ENCODE measurements at places on chromosomes 6 and 20.

GRCh38 chr20:16014436-16014835 lies 558.8 kb downstream of the KIF16B start:
- DNase-seq: no peak

GRCh38 chr6:22141241-22141745 lies 155.5 kb downstream of the PRL start:
- peak; percentile 71 for DNase-seq

DNA sequence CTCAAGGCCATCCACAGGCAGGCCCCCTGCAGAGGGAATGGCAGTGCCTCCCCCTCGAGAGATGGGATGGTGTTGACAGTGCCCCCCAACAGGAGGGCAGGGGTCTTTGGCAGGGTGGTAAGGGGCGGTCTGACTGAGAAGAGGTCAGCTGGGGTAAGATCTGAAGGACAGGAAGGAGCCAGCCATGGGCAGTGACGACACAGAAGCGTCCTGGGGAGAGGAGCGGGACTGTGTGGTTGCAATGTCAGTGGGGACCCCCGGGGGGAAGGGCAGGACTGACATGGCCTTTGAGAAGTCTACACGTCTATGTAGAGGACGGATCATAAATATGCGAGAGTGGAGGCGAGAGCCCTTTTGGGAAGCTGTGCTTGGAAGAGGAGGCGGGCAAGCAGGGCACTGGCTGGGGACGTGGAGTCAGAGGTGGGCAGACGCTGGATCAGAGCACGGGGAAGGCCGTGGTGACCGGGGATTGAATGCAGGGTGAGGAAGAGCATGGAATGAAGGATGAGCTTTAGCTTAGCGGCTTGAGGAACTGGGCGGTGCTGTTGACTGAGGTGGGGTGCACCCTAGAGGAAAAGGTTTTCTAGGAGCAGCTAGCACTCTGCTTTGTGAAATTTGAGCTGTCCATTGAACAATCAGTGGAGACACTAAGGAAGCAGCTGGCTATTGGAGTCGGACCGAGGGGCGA lies 82.5 kb upstream of the AGPAT4 start:
- no peak for DNase-seq

DNA sequence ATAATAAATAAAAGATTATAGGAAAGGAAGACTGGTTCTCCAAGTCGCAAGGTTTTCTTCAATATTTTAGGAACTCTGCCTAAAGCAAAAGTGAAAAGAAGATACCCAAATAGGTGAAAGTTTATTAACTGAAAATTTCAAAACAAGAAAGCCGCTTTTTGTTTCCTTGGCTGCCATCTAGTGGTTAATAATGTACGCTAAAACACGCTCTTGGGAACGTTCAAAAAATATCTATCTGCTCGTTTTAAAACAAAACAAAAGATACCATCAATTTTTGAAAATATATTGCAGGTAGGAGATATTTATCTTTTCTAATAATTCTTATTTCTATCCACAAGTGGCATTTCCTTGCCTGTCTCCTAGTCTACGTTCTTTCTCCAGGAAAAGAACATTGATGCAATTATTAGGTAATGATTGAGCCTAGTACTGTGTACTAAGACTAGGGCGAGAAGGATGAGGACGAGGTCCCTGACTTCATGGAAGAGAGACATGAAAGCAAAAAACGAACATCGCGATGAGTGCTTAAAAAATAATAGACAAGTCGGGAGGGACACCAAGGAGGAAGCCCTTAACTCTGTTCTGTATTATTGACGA lies 97.2 kb downstream of the SPTLC3 start:
- DNase-seq: peak; percentile 19

DNA sequence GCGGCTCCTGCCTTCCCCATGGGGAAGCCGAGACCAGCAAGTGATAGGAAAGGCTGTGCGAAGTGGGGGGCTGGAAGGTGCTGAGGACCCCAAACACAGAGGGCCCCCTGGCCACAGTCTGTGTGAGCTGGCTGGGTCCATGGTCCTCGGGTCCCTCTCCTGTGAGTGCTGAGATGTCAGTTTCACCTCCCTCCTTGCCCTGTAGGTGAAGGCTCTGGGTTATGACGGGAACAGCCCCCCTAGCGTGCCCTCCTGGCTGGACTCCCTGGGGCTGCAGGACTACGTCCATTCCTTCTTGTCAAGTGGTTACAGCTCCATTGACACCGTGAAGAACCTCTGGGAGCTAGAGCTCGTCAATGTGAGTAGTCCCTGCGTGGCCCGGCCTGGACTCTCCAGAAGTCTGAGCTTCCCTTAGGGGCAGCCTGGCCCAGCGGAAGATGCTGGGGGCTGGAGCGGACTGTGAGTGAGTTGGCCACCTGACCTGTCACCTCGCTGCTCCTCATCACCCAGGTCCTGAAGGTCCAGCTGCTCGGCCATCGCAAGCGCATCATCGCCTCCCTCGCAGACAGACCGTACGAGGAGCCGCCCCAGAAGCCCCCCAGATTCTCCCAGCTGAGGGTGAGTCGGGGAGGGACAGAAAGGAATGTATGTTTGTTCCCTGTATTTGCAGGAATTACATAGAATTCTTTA lies 61.7 kb downstream of the TCP11 start:
- no peak for DNase-seq

GRCh38 chr6:95087394-95088097 lies 489.8 kb upstream of the MANEA start:
- DNase-seq: no peak
